G401 (cell line): ENCODE measurements at places on chromosomes 6 and 20. TPM values are rescaled to one million over a fixed set of nuclear protein-coding genes. Genes with fewer than 3 reads are reported as not detected.

The POLH gene
- total RNA-seq = 8.2 and 16.9 TPM in 2 replicates

DNA sequence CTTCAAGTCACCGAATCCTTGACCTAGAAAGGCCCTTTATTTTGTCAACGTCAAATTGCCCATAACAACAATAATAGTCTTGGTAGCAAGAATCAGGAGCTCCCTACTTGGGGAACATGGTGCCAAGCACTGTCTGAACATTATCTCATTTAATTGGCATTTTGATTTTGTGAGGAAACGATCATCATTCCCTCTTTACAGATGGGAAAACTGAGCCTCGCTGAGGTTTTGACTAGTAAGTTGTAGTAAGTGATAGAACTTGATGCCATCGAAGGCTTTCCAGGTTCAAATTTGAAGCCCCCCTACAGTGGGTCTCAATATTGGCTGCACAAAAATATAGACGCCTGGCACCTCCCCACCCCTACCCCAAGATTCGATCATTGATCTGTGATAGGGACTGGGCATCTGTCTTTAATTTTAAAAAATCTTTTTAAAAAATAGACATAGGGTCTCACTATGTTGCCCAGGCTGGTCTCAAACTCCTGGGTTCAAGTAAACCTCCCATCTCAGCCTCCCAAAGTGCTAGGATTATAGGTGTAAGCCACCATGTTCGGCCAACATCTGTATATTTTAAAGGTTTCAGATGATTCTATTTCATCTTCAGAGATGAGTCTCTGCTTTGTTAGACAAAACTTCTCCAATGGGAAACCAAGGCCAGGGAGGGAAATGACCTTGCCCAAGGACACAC is 36.7 kb downstream of the HNF4A start:
- DNase-seq = no peak

DNA sequence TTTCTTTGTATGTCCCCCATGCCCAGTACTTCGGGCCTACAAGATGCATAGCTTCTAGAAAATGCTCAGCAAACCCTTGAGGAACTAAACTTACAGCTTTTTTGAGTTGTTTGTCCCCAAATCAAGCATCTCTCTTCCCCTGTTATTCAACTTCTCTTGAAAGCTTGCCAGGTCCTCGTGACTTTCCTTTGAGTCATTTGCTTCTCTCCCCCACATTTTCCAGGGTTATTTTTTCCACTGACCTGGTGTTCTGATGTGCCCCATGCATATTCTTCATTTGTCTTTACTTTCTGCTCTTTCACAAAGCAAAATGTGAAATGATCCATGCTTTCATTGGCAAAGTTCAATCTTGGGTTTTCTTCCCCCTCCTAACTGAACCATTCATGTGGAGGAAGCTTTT is 204.8 kb downstream of the TFAP2A start:
- peak; percentile 3 for DNase-seq

DNA sequence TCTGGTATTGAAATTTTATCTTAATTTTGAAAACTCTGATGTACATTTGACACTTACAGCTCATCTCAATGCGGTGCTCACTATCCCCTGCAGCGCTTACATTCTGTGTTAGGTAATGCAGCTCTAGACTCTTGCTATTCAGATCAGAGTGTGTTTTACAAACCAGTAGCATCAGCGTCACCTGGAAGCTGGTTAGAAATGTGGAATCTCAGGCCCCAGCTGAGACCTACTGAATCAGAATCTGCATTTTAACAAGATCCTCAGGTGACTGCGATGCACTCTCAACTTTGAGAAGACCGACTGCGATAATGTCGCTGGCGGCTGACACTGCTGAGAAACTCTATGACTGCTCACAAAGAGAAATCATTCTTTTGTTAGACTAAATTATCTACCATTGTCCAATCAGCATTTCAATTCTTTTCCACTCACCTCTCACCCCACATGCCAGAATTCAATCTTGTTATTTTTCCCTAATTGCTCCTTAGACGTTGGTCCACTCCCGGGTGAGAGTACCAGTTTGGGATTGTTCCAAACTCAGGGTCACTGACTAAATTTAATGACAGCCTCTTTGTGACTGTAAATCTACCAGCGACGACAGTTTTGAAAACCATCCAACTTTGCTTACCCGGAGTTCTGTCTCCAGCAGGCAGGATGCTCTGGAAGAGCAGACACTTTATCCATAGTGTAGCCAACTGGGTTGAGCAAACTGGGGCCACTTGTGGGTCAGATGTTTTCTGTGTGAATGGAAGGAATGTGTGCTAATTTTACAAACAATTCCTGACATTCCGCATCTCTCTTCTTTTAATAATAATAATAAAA is 140.1 kb upstream of the BTBD3 start:
- peak; percentile 36 for DNase-seq

DNA sequence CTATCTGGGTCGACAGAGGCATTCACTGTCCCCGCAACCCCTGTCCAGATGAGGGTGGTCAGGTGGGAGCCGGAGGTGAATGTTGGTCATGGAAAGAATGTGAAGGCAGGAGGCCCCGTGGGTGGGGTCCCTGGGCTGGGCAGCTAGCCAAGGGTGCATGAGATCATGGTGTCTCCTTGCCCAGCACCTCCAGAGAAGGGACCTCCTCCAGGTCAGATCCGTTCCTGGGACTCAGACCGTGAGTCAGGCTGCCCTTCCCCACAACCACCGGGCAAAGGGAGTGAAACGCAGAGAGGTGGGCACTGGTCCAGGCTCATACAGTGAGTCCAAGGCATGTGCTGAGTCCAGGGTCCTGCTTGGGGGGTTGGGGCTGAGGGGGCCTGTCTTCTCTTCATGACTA is 3.5 kb downstream of the FOXS1 start:
- no peak for DNase-seq

- no peak for DNase-seq
Observed at GRCh38 chr6:115767931-115768330, 292.8 kb downstream of the FRK start.

The CFAP61 gene
- total RNA-seq = not detected in 2 replicates

DNA sequence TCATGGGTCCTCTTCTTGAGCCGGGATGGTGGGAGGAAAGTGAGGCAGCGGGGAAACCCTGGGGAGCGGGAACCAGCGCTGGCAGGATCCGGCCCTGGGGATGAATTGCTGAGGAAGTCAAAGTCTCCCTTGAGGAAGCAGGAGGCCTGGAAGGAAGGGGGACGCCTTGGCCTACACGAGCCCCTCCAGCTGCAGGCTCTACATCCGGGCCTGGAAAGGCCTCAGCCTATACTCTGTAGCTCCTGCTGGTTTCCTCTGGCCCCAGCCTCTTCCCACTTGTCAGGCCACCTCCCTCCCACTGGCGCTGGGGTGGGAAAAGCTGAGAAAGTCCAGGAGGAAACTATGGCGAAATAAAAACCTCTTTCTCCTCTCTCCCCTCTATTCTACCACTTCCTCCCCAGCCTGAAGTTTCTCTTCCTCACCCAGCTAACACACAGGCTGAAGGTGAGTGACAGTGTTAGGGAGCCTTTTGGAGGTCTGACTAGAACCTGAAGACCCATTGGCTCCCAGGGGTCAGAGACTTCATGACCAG is 14.9 kb downstream of the TREML2 start:
- no peak for DNase-seq

GRCh38 chr20:35991142-35991771 is 22.9 kb downstream of the CNBD2 start:
- DNase-seq = no peak

- DNase-seq = no peak
Observed at GRCh38 chr6:22328474-22328873, 31.6 kb upstream of the PRL start.

DNA sequence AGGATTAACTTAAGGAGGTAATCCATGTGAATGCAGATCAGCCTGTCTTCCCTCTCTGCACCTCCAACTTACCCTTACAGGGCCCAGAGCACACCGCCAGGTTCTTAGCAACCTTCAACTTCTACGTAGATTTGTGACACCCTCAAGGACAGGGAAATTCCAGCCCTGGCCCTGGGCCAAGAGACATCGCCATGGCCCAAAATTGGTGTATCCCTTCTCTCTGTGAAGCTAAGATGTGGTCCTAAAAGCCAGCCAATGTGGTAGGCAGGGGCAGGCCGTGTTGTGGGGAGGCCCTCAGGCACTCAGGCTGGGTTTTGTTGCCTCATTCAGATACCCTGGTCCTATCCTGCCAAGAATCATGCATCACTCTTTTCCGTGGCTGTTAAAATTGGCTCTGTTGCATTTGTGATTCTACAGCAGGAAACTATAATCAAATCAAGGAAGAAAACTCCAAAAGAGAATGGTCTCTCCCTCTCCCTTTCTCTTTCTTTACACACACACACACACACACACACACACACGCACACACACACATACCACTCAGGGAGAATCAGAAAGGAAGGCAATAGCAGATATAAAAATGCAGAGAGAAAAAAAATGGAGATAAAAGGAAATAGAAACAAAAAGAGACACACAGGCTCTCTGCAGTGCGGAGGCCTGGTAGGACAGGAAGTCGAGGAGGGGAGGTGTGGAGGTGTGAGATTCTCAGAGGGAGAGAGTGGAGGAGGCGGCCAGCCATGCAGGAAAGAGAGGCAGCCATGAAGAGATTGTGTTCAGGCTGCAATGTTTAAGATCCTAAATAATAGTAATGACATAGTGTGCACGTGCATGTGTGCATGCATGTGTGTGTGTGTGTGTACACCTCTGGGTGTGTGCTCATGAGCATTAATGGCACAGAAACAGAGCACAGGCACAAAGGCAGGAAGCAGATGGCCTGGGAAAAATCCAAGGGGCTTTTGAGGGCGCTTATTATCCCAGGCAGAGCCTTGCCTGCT is 201.8 kb upstream of the LRFN2 start:
- no peak for DNase-seq

- no peak for DNase-seq
Observed at GRCh38 chr6:168186438-168186837, 107.4 kb upstream of the FRMD1 start.

DNA sequence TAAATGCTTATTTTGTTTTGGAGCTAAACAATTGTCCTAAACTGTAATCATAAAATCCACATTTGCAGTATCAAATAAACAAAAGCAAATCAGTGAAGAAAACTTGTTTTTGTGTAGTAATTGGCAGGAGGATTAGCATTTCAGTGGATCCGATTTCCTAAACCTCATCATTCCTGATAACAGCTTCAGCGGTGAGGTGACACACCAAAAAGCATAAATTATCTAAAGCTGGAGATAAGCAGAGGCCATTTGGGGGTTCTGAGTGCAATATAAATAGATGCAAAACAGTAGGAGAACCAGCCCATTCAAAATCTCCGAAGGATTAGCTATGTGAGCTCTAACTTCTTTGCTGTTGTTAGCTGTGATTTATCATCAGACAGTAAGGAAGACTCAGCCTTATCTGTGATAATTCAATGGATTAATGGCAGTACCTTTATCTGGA is 235.8 kb downstream of the EPHA7 start:
- DNase-seq = no peak

The C6orf58 gene
- total RNA-seq = not detected in 2 replicates

The HDGFL1 gene
- total RNA-seq = not detected in 2 replicates

DNA sequence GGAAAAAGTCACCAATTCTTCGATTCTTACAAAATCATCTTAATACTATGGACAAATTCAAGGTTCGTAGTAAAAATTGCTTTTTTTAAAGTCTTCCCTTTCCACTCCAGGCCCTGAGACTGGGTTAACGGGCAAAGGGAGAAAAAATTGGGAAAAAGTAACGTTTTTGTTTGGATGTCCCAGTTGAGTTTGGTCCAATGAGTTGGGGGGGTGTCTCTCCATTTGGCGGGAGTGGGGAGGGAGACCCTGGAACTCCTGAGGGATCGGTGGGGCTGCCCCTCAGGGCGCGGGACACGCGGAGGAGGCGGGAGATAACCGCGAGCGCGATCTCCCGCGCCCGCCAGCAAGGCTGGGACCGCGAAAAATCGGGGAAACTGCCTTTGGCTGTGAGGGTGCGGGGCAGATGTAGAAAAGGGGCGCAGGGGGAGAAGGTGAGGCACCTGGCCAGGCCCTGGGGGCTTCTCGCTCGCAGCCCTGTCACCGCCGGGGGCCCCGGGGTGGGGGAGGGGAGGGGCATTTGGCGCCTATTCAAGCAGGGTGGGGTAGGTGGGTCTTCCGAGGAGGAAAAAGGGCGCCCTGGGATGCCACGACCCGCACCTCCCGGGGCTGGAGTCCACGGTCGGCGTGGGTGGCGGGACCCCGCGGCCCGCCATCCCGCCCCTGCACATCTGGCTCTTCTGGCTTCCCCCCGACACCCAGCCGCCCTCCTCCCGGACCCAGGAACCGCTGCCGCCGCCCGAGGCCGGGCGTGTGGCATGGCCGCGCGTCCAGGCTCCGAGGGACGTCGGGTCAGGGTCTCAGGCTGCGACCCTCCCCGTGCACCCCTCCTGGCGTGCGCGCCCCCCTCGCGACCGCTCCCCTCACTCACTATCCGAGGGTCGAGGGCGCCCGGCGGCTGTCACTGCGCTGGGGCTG is 595 bp downstream of the FBXO5 start:
- no peak for DNase-seq

GRCh38 chr6:41791984-41792383 is 4.5 kb downstream of the TOMM6 start:
- DNase-seq = no peak

The OOEP gene
- total RNA-seq = not detected in 2 replicates

The TMEM170B gene
- 4.9 and 6.3 TPM in 2 replicates for total RNA-seq

- DNase-seq = no peak
Observed at GRCh38 chr6:170108890-170109587, 181.8 kb downstream of the DLL1 start.

DNA sequence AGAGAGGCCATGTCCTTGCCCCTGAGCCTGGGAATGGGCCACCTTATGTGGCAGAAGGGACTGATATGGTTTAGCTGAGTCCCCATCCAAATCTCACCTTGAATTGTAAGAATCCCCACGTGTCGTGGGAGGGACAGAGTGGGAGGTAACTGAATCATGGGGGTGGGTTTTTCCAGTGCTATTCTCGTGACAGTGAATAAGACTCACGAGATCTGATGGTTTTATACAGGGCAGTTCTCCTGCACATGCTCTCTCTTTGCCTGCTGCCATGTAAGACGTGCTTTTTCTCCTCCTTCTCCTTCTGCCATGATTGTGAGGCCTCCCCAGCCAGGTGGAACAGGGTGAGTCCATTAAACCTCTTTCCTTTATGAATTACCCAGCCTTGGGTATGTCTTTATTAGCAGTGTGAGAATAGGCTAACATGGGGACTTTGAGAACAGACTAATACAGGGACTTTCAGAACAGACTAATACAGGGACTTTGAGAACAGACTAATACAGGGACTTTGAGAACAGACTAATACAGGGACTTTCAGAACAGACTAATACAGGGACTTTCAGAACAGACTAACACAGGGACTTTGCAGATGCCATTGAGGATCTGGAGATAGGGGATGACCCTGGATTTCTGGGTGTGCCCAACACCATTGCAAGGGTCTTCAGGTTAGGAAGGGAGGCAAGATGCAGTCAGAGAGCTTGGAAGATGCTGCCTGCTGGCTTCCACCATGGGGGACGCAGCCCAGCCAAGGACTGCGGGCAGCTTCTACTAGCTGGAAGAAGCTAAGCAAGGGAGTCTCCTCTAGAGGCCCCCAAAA is 86.9 kb downstream of the RAMACL start:
- DNase-seq = no peak

The RAET1L gene
- not detected in 2 replicates for total RNA-seq

The ARMH2 gene
- total RNA-seq = not detected in 2 replicates

The GNAS-AS1 gene
- total RNA-seq = not detected in 2 replicates

The PHACTR3 gene
- not detected in 2 replicates for total RNA-seq

GRCh38 chr6:151240036-151240685 is 394 bp downstream of the AKAP12 start:
- DNase-seq = peak; percentile 80

The XKR7 gene
- 5.7 and 6.8 TPM in 2 replicates for total RNA-seq
